ENCODE measurements at places on chromosomes 2 and 18.

DNA sequence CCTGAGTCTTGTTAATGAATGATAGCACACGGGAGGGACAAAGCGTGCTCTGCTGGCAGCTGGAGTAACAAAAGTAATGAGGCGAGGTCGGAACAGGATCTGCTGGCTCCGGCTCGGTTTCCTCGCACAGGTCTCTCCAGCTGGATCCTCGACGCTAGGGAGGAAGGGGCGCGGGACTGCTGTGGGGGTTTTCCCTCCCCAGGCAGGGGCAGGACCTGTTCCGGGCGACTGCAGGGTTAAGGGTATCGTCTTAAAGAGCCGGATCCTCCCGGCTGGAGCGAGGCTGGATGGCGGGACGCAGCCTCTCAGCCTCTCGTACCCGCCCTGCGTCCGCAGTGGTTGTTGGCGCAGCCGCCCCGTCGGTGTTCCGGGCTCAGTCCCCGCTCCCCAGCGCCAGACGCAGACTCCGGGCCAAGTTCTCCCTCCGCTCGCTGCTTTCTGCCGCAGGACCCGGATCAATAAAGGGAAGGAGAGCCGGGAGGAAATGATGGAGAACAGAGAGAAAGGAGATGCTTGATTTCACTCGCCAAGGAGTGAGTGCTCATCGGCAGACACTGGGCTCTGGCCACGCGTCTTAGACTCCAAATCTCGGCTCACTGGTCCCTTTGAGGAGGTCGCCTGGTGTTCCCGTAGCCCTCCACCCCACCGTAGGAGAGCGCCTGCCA is 1.1 kb upstream of the LIPG start:
- DNase-seq = no peak

- no peak for DNase-seq
Measured at GRCh38 chr18:32831781-32832180, 59.0 kb upstream of the KLHL14 start.

DNA sequence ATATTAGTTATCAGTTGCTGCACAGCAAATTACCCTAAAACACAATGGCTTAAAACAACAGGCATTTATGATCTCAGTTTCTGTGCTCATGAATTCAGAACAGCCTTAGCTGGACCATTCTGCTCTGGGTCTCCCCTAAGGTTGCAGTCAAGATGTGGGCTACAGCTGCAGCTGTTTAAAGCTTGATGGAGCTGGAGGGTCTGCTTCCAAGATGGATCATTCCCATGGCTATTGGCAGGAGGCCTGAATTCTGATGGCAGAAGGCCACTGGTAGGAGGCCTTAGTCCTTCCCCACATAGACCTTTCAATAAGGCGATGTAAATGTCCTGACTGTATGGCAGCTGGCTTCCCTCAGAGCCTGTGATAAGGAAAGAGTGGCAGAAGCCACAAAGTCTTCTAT is 118.6 kb upstream of the SERPINE2 start:
- DNase-seq = no peak

- DNase-seq = peak; percentile 54
Measured at GRCh38 chr2:26674002-26674751, 18.3 kb upstream of the KCNK3 start.

- peak; percentile 72 for DNase-seq
Measured at GRCh38 chr2:95391641-95392310, 10.7 kb upstream of the FAHD2A start.

- no peak for DNase-seq
Measured at GRCh38 chr18:22082408-22082807, 87.0 kb upstream of the GATA6 start.

- DNase-seq = no peak
Measured at GRCh38 chr18:23226391-23226790, 91.1 kb downstream of the CABLES1 start.

All from spleen (tissue), 13 donors.